Activated CD4-positive, alpha-beta T cell treated with anti-CD3 and anti-CD28 coated beads, Interleukin-2, amount 10 ng/mL, durations not matched to agents 7 days and 5 days (primary cell): ENCODE measurements at places on chromosomes 13 and 19.

DNA sequence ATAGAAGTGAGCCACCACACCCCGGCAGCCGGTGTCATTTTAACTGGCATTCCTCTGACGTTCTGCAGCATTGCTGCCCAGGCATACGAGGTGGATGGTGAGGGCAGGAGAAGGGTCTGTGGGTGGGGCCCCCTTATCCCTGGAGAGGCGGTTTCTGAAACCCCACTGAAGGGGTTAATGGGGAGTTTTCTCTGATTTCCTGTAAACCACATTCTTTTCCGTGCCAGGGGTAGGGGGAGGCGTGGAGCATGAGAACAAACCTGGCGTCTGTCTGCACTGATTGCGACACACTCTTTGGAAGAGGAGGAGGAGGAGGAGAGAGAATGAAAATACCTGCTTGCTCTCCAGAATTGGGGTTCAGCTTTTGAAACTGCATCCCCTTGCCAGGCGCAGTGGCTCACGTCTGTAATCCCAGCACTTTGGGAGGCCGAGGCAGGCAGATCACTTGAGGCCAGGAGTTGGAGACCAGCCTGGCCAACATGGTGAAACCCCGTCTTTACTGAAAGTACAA lies 2.7 kb upstream of the C3 start:
- no peak for DNase-seq

DNA sequence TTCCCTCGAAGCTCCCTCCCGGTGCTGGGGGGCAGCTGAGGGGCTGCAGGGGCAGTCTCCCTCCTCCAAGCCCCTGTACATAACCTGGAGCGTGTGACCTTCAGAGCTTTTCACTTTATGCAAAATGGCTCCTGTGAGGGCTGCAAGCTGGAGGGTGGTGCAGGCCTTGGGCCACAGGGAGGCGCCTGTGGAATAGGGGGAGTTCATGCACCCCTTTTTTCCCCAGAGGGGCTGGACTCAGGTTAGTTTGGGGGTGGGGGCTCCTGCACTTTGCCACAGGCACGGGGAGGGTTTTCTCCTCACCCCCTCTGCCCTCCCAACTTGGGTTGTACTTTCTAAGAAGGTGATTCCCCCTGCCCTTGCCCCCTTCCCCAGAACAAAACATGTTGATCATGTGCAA lies 6.6 kb upstream of the PRR19 start:
- no peak for DNase-seq

DNA sequence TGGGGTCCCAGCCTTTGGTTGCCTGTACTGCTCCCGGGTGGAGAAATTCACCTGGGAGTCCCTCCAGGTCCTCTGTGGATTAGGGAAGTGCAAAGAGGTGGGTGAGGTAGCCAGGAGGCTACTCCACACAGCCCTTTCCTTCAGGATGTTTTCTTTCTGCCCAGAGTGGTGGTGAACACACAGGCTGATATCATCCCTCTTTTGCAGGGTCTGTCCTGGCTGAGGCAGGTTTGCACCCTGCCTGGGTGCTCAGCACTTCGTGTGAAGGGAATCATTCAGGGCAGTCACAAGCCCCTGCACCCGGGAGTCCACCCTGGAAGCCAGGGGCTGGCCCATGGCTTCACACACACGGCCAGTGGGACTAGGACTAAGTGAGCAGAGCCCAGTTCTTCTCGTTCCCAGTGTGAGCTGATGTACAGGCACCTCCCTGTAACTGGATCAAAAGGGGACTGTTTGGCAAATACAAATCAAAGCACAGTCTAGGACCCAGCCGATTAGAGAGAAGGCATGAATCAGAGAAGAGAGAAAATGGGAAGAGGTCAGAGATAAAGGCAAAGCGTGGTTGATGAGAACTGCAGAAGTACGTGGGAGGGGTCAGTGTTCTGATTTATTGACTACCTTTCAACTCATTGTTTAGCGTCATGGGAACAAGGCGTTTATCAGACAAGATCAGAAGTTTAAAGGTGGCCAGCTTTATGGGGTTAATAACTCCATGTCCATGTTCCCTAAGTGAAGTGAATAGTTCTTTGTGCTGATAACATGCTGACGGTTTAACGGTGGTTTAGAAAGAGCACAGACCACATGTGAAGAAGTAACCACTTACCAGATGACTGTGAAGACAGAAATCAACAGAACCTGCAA lies 30.4 kb upstream of the SPATA13 start:
- DNase-seq, result no peak

DNA sequence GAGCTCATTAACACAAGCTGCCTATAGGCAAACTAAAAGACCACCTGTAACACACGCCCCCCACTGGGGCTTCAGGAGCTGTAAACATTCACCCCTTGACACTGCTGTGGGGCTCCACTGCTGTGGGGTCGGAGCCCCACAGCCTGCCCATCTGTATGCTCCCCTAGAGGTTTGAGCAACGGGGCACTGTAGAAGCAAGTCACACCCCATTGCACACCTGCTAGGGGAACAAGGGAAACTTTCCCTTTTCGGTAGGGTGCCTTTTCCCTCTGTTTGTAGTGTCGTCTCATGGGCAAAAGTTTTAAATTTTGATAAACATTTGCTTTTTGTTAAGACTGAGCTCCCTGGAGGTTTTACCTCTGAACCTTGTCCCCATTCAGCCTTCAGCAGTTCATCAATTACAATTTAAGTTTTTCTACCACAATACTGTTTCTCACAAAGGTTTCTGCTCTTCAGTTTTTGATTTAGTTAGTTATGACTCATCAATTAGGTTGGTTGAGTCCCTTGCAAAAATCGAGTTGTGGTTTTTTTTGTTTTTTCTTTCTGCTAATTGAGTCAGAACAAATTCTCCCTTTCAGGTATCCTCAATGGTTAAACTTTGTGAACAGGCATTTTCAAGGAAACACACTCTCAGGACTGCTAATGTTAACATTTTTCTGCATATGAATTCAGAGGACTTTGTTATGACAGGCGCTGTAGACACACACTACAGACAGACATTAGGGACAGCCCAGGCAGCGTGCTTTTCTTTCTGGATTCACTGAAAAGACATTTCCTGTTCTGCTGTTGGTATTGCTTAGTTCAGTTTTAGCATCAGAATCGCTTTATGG lies 35.1 kb downstream of the ZNF433 start:
- no peak for DNase-seq

- no peak for DNase-seq
Measured at GRCh38 chr19:45484273-45484945, 12.4 kb downstream of the RTN2 start.

DNA sequence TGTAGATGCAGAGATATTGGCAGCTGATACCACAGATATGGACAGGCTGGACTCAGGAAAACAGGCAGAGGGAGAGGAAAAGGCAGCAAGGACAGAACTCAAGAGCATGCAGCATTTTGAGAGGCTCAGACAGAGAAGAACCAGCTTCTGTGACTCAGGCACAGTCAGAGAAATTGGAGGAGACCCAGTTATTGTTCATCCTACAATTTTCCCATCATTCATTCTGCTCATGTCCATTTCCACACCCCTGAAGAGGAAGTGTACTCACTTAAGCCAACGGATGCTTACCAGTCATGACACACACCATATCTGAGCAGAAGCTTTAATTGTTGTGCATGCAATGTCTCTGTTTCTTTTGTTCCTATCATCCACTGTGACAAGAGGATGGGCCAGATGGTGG lies 359.8 kb upstream of the HTR2A start:
- DNase-seq, result no peak

GRCh38 chr19:46678110-46678732 lies 17.2 kb upstream of the DACT3 start:
- peak; percentile 71 for DNase-seq
